ENCODE measurements at places on chromosomes 16 and 17.
A peak's percentile ranks its signal among the peaks of the same experiment; 100 is the strongest.

DNA sequence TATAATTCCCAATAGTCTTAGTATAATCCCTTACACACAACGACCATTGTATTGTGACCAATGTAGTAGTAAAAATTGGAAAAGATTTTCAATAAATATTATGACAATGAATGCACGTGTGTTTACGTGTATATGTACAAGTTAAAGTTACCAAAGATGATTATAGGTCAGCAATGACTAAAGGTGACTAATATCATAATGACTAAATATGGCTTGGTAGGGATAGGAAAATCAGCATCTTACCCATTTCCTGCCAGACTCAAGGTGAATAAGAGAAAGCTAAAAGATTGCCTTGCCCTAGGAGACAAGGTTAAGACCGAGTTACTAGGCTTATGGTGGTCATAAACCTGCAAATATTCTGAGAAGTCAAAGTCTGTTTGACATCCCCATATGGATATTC lies 34.4 kb downstream of the CPD start:
- no peak for DNase-seq

DNA sequence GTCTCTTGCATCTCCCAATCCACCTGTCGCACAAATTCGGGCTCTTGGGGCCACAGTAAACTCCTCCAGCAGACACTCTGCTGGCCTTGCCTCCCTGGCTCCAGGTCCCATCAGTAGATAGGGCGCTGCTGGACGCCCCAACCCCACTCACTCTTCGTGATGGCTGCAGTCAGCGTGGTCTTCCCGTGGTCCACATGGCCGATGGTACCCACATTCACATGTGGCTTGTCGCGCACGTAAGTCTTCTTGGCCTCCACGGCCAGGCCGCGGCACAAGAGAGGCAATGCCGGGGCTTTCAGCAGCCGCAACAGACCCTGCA lies 428 bp downstream of the TUFM start:
- no peak for DNase-seq

GRCh38 chr17:17849845-17850373 lies 13.1 kb upstream of the SREBF1 start:
- DNase-seq, result peak; percentile 80

GRCh38 chr17:7317161-7317803 lies 2.1 kb upstream of the GPS2 start:
- DNase-seq, result no peak

GRCh38 chr16:46632778-46633733 lies 11.9 kb upstream of the SHCBP1 start:
- DNase-seq, result no peak

DNA sequence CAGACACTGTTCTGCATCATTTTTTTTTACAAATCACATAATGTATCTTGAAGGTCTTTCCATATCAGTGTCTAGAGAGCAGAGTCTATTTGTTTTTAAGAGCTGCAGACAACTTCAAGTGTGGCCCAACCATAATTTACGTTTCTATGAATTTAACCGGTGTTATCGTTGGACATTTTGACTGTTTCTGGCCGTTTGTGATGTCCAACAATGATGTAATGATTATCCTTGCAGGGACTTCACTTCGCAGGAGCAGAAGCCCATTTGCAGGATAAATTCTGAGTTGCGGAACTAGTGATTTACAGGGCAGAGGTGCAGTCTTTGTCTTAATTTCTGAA lies 26.9 kb upstream of the HLF start:
- no peak for DNase-seq

GRCh38 chr17:77793146-77793970 lies 165.1 kb upstream of the TNRC6C start:
- DNase-seq, result no peak
